Breast epithelium (tissue), 4 donors: ENCODE measurements at places on chromosomes 3 and 15. TPM values are rescaled to one million over a fixed set of nuclear protein-coding genes. Genes with fewer than 3 reads are reported as not detected.

CCR3 gene
- not detected for total RNA-seq

RBM5 gene
- 296 TPM for total RNA-seq

DNA sequence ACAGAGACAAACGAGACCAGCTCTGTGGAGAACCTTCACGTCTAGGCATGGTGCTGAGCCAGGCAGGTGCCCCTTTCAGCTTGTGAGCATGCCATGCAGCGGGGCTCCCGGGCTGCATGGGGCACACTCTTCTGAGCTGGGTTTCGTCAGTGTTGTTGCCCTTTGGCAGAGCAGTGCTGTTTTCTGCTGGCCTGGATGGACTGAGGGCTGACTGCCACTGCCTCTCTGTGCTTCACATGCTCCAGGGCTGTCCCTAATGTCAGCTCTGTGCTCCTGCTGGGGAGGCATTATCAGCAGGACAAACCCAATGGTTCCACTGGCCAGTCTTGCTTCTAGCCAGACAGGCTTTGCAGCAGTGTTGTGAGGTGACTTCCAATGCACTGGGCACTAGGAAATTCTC lies 9.5 kb downstream of the GASK1A start:
- peak overlapping the region; percentile 20 for H3K27ac ChIP-seq
- no peak for DNase-seq
- no peaks in the 10 kb centered on the region for H3K27me3 ChIP-seq
- H3K4me3 ChIP-seq: no peak overlapping the region

ZNF717 gene
- 15.0 TPM for total RNA-seq
